MV-4-11 (cell line): ENCODE measurements at places on chromosomes 1 and 21.

DNA sequence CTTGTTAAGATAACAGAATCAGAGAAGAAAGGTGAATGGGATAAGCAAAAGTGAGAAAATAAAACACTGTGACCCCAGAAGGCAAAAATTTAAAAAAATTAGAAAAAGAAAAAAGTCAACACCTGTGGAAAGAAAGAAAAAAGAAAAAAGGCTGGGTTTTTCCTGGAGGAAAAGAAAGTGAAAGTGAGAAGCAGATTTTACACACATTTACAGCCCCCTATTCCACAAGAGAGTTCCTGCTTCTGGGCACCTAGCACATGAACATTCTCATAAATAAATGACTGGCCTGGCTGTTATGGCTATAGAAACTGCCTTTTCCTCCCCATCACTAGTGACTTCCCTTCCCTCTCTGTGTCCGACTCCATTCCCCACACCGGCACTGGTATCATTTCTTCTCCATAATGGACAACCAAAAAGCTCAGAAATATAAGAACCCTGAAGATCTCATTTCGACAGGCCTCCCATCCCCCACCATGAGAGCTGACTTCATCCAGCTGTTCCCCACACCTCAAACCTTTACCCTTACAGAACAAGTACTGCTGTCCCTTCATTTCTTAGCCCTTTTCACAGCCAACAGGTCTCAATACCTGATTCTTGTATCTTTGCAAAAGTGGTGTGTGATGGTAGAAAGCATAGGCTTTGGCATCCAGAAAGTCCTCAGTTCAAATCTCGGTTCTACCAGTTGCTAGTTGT lies 12.6 kb downstream of the MTF1 start:
- DNase-seq: peak; percentile 47

DNA sequence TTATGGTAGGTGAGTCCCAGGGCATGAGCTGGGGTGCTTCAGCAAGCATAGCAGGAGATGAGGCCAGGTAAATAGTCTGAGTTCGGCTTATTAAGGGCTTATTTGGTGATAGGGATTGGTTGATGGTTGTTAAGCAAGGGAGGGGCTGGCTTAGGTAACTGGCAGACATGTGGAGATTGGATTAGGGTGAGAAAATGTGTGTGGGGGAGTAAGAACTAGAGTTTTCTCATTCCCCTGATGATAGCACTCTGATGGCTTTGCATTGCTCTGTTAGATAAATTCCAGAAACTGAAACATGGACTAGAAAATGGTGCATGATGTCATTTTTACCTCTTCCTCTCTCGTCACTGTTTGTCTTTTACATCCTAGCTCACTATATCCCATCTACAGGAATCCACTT lies 53.6 kb downstream of the FGGY start:
- no peak for DNase-seq

DNA sequence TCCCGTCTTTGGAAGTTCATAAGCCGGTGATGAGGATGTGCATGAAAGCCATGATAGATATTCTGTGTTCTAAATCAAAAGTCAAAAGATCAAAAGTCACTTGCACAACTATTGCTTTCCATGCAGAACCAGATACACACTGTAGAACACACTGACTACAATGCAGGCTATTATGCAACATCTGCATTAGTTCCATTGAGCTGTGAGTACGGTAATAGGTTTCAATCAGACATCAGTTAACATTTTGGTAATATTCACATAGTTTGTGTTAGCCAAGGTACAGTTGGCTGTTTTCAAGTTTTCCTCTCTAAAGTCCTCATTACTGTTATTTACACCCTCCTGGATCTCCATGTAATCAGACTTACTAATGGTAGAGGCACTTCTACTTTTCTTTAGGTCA lies 3.1 kb downstream of the KCNA2 start:
- DNase-seq: peak; percentile 12

- no peak for DNase-seq
Observed at GRCh38 chr1:21469581-21469980, 29.6 kb downstream of the NBPF3 start.

DNA sequence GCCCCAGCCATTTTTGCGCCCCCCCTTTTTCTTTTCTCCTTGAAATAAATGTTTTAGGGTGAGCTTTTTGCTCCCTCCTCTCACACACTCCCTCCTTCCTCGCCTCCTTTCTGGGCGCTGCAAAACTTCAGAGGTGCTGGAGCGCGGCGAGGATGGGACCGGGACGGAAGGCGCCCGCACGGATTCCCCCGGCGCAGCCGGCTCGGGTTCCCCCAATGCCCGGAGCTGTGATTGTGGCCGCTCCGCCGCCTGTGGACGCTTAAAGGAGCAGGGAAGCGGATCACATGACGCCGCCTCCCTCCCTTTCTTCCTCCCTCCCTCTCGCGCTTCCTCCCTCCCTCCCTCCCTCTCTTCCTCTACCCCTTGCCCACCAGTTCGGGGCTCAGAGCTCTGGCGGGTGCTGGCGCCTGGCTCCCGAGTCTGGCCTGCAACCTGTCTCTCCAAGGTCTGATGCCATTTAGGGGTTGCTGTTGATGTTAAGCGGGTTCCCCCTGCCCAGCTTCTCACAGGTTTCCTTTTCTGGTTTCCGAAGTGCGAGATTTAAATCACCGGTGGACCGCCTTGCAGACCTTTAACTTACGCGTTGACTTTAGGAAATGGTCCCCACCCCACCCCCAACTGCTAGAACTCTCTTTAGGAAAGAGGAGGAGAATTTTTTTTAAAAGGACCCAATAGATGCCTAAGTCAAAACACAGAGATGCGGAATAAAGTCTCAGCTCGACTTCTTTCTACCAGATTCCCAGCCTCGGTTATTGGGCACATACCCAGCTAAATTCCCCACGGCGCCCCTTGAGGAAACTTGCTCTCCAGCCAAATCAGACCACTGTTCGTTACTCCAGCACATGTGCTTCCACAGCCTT lies at the start of gene WLS:
WLS (minus strand) TSS at position 235 of the 860 bp plus-strand sequence; CDS start at position 11, 224 bp downstream.
- DNase-seq: no peak

DNA sequence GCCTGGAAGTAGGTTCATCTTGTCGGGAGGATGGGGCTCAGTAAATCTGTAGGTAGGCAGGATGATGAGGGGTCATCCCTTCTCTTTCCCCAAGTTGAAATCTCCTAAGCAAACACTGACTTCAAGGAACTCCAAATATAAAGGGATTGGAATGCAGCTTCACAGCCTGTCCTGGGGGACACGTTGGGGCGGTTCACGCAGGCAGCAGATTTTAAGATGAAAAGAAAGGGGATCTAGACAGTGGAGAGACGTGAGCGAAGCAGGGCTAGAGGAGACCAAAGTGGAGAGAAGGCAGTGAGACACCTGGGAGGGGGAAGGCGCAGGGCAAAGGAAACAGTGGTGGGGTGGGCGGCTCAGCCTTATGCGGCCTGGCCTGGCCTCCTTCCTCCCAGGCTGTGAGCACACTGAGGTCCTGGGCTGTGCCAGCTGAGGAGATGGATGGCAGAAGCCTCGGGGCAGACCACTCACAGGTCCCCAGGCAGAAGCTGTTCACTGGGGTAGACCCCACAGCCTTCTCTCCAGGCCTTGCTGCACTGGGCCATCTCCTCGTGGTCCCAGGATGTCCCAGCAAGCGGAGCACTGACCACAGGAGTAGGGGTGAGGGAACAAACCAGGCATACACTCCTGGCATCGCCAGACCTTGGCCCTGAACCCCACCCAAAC lies 51.7 kb downstream of the TOR1AIP2 start:
- DNase-seq: no peak

DNA sequence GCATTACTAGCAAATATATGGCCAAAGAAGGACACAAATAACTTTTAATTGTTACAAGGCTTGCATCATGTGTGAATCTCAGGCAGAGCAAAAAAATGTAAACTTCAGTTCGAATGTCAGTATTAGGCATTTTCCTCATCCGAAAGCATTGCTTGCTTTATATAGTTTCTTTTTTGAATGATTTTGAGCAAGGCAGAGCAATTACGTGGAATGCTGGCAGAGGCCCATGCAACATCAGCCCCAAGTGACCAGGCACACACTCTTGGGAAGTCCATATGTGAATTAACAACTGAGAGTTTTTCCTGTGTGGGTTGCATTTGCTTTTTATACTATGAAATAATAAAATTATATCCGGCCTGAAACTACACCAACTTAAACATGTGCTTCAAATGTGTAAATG lies 274.8 kb downstream of the PTPRC start:
- no peak for DNase-seq
